ENCODE measurements at places on chromosomes 11 and 22.

- DNase-seq = no peak
Measured at GRCh38 chr11:65505466-65506289, 6.8 kb downstream of the MALAT1 start.

- no peak for DNase-seq
Measured at GRCh38 chr11:2892967-2893528, 7.5 kb upstream of the CDKN1C start.

DNA sequence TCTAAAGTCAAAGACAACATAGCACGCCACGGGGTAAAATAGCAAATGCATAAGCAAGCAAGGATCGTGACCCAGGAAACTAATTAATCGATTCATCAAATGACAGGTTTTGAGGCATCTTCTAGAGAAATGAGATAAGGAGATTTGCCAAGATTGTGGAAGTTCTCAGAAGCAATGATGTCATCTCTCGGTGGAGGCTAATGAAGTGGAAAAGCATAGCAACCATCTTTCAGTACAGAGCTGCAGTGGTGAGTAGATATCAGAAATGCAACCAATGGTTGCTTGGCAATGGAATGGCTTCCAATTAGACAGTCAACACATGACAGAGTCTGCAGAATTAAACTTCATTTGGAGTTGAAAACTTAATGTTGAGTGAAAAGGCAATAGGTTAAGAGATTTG, 116.0 kb downstream of the KIRREL3 start:
- no peak for DNase-seq

GRCh38 chr11:45280449-45280848, 5.7 kb downstream of the SYT13 start:
- no peak for DNase-seq

DNA sequence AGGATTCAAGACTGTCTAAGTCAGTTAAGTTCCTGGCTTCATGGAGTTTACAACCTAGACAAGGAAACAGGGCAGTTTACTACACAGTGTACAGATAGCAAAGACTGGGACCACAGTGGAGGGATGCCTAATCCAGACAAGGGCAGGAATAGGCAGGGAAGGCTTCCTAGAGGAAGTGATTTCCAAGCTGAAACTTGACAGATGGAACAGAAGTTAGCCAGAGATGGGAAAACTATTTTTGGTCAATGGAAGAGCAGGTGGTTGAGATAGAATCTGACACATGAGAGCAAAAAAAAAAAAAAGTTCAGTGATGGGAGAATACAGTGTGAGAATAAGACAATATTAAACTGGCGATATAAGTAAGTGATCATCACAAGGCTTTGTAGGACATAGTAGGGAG, 1.3 kb downstream of the COA4 start:
- no peak for DNase-seq

GRCh38 chr22:44965171-44965570, 44.6 kb downstream of the PHF21B start:
- DNase-seq = no peak

DNA sequence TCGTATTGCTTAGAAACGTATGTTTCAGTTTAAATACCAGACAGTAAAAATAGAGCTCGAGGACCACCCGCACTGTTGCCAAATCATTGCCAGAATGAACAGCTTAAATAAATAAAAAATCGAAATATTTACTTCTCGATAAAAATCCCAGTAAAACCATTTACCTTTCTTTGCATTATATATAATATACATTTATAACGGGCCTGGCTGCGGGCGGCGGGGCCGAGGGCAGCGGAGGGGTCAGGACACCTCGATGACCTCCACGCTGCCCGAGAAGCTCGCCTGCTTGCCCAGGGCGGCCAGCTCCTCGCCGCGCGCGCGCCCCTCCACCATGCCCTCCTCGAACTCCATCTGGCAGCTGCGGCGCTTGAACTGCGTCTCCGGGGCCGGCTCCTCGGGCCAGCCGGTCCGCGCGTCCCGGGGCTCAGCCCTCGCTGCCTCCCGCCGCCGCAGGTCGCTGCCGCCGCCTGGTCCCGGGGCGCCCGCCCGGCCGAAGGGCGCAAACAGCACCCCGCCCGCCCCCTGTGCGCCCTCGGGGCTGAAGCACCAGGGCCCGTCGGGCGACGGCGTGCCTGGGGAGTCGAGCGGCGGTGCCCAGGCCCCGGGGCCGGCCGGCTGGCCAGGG, 15.7 kb downstream of the DUSP8 start:
- no peak for DNase-seq

DNA sequence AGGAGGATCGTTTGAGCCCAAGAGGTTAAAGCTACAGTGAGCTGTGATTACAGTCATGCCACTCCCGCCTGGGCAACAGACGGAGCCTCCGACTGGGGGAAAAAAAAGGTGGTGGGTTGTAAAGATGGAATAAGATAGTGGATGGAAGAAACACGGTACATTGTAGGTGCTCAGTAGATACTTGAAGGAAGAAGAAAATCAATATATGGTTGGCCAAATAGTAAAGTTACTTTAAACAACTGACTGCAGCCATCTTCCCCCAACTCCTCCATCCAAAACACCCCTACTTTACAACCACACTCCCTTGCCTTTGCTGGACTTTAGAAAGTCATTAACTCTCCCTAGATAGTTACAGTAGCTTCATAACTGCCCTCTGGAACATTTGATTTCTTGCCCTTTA, 2.5 kb upstream of the NUP98 start:
- DNase-seq = no peak

- no peak for DNase-seq
Measured at GRCh38 chr11:82194521-82194920, 539.1 kb downstream of the FAM181B start.
